ENCODE measurements at places on chromosomes 1 and 21.

GRCh38 chr1:172460887-172461315, 17.0 kb upstream of the PIGC start:
- peak; percentile 20 for DNase-seq
- no peaks in the 10 kb centered on the region for H3K4me1 ChIP-seq
- no peaks in the 10 kb centered on the region for H3K27me3 ChIP-seq
- H3K4me3 ChIP-seq: no peak overlapping the region
- H3K36me3 ChIP-seq: no peaks in the 10 kb centered on the region

GRCh38 chr1:202944438-202944921, 13.6 kb downstream of the ADIPOR1 start:
- H3K36me3 ChIP-seq: peaks cover 45% of the 10 kb centered on the region
- no peaks in the 10 kb centered on the region for H3K27me3 ChIP-seq
- H3K27ac ChIP-seq: no peak overlapping the region
- H3K4me3 ChIP-seq: no peak overlapping the region
- no peak for DNase-seq
- H3K4me1 ChIP-seq: no peaks in the 10 kb centered on the region

DNA sequence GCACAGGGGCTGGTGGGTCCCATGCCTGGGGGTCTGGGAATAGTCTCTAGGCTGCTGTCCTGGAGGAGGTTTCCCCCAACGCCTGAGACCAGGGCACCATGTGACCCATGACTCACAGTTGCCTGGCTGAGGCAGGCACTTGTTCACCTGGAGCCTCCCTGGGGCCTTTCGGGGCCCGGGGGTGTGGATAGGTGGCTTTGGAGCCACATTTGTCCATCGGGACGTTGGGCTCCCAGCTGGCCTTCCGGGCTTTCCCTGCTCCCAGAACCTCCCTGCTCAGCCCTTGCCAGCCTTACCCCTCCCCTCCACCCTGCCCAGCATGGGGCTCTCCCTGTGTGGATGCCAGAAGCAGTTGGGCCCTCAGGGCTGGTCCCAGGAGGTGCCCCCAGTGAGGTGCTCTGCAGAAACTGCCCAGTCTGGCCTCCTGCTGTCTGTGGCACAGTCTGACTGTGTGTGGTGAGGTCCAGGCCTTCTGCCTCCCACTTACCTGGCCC, 14.2 kb downstream of the COL6A1 start:
- no peak overlapping the region for H3K4me3 ChIP-seq
- no peaks in the 10 kb centered on the region for H3K4me1 ChIP-seq
- H3K36me3 ChIP-seq: no peaks in the 10 kb centered on the region
- no peaks in the 10 kb centered on the region for H3K27me3 ChIP-seq
- no peak overlapping the region for H3K27ac ChIP-seq
- DNase-seq: no peak

- H3K27me3 ChIP-seq: peaks cover 13% of the 10 kb centered on the region
- no peak for DNase-seq
- peaks cover 40% of the 10 kb centered on the region for H3K4me1 ChIP-seq
- H3K27ac ChIP-seq: no peak overlapping the region
- H3K36me3 ChIP-seq: no peaks in the 10 kb centered on the region
- peak overlapping the region; percentile 86 for H3K4me3 ChIP-seq
Measured at GRCh38 chr1:226121049-226121586, 58.6 kb downstream of the H3-3A start.

DNA sequence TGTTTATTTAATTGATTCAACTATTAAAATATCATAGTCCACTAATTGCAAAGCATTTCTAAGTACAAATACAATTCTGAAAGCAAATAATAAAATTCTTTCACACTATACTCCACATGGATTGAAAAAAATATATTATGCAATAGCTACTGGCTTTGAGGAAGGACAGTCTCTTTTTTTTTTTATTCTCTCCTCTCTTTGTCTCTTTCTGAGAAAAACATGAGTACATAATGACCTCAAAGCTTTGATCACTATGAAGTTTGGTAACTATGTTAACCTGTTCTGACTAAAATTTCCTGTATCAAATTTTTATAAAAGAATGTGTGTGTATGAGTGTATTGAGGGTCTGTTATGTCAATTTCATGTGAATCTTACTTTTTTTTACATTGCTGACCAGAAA, 96.2 kb downstream of the RGS2 start:
- H3K36me3 ChIP-seq: no peaks in the 10 kb centered on the region
- no peak overlapping the region for H3K27ac ChIP-seq
- no peak for DNase-seq

DNA sequence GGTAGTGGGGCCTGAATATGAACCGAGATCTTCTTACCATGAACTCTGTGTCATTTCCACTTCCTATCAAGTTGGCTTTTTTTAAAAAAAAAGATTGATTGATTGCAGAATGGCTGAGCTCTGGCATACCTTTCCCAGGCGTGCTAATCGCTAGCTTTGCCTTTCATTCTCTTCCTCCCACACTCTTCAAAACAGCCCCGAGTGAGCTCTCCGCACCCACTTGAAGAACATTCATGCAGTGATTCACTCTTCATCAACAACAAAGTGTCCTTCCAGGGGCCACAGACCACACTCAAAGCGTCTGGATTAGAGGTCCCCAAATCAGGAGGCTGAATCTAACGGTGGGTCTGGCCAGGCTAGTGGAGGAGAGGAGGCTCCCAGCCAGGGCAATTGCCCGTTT, 96.3 kb upstream of the GALNT2 start:
- no peaks in the 10 kb centered on the region for H3K36me3 ChIP-seq
- no peak overlapping the region for H3K4me3 ChIP-seq
- H3K27me3 ChIP-seq: no peaks in the 10 kb centered on the region
- no peak for DNase-seq

- H3K4me1 ChIP-seq: 0 out of 2 replicates have a peak, but pooled peaks cover 6% of the 10 kb centered on the region
- H3K27me3 ChIP-seq: no peaks in the 10 kb centered on the region
- no peak for DNase-seq
- H3K4me3 ChIP-seq: no peak overlapping the region
- H3K27ac ChIP-seq: no peak overlapping the region
Measured at GRCh38 chr1:12345350-12346217, 115.8 kb downstream of the VPS13D start.

DNA sequence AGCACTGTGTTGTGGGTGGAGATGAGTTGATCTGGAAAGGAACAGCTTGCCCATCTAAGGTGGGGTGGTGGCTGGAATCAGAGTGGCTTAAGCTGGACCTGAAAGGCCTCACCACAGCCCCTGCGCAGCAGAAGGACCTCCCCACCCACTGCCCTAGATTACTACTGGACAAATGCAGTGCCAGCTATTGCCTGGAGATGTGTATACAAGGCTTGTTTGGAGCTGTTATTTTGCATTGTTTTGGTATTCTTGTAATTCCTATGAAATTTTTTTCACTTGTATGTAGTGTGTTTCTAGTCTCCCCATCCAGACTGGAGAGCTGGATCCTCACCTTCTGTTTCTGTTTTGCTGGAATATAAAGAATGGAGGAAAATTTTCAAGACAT, 1.3 kb upstream of the SLC30A1 start:
- DNase-seq: no peak
- H3K27ac ChIP-seq: no peak overlapping the region
- H3K4me3 ChIP-seq: peak overlapping the region; percentile 80
- H3K27me3 ChIP-seq: no peaks in the 10 kb centered on the region
- peaks cover 41% of the 10 kb centered on the region for H3K4me1 ChIP-seq
- H3K36me3 ChIP-seq: peaks cover under 1% of the 10 kb centered on the region

DNA sequence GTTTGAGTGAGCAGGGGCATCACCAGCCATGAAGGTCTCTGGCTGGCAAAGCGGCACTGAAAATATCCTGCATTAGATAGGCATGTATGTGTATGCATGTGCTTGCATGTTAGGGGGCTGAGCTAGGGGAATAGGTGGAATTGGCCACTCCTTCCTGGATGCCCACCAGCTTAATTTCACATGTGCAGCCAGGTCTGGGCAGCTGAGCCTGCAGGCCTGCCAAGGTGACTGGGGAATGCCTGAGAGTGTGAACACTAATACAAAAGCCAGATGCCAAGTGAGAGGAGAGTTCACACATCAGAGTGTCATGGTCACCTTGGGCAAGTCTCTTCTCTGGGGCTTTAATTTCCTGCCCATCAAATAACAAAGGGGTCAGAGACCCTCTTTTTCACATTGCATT, 155.9 kb downstream of the HIVEP3 start:
- no peak overlapping the region for H3K4me3 ChIP-seq
- no peaks in the 10 kb centered on the region for H3K4me1 ChIP-seq
- no peak overlapping the region for H3K27ac ChIP-seq
- DNase-seq: no peak
- H3K27me3 ChIP-seq: no peaks in the 10 kb centered on the region
- H3K36me3 ChIP-seq: no peaks in the 10 kb centered on the region

DNA sequence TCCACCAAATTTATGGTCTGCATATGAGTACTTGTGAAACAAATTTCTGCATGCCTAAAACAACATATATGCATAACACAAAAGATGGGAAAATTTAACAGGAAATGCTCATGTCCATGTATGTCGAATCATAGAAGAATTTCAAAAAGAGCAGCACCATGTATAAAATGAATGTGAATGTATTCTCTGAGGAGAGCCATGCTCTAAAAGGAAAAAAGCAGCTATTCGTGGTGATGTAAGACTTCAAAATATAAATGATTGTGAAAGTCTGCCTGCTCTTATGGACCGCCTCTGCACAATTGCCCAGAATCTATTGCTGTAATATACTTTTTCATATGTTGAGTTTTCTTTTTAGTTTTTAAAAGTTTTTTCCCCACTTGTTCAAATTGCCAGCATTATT, 66.8 kb downstream of the EPB41 start:
- no peak for DNase-seq
- H3K27me3 ChIP-seq: no peaks in the 10 kb centered on the region
- no peak overlapping the region for H3K27ac ChIP-seq
- H3K4me3 ChIP-seq: no peak overlapping the region

DNA sequence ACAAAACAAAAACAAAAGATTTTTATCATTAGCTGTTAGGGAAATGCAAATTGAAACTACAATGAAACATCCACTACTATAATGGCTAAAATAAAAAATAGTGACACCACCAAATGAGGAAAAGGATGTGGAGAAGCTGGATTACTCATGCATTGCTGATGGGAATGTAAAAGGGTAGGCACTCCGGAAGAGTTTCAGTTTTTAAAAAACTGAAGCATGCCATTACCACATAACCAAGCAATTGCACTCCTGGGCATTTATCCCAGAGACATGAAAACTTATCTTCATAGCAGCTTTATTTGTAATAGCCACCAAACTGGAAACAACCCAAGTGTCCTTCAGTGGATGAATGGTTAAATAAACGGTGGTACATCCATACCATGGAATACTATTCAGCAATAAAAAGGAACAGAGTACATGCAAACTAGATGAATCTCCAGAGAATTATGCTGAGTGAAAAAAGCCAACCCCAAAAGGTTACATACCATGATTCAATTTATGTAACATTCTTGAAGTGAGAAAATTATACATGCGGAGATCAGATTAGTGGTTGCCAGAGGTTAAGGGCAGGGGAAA, 14.5 kb upstream of the CFAP298 start:
- no peak overlapping the region for H3K4me3 ChIP-seq
- no peaks in the 10 kb centered on the region for H3K27me3 ChIP-seq
- H3K27ac ChIP-seq: no peak overlapping the region

DNA sequence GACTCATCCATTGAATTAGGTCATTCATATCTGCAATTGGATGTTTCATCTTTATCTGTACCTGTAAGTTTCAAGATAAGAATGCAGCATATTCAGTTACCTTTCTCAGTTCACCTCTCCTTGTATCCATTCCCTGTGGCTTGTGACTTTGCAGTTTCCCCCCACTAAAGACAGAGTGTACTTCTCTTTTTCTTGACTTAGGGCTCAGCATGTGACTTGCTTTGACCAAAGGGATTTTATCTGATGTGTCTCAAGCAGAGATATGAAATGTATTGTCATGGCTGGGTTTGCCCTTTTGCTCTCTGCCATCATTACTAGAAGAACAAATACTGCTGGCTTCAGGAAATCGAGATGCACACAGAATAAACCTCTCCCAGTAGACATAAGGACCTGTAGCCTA, 754.8 kb downstream of the ADGRL2 start:
- H3K4me1 ChIP-seq: no peaks in the 10 kb centered on the region
- H3K36me3 ChIP-seq: no peaks in the 10 kb centered on the region
- H3K27me3 ChIP-seq: no peaks in the 10 kb centered on the region
- no peak for DNase-seq
- H3K27ac ChIP-seq: no peak overlapping the region

DNA sequence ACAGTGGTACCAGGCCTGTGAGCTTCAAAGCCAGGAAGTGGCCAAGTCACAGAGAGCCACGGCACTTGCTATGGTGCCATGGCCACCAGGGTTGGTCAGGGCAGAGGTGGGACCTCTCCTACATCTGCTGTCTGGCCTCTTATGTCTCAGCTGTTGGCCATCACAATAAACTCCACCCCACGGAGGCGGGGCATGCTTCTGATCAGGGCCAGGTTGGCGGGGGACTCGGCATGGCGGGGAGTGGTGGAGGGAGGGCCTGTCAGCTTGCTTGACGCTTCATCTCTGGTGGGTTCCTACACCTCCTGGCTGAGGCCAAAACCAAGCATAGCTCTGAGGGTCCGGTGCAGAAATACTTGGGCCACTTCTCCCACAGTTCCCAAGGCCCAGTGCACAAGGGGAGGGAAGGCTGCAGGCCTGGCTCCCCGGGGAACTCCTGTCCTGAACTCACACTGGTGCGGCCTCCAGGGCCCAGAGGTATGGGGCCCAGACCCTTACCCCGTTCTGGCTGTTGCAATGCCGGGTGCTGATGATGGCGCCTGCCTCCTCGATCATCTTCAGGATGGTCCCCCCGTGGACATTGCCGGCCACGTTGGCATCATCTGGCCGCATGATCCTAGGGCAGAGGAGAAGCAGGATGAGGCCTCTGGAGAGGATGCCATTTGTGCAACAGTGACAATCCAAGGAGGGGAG, 44.2 kb downstream of the ACOT7 start:
- DNase-seq: no peak
- no peaks in the 10 kb centered on the region for H3K27me3 ChIP-seq
- no peaks in the 10 kb centered on the region for H3K4me1 ChIP-seq
- H3K27ac ChIP-seq: no peak overlapping the region
- no peaks in the 10 kb centered on the region for H3K36me3 ChIP-seq
- no peak overlapping the region for H3K4me3 ChIP-seq

Data from GM23338 (cell line).